T47D (cell line): ENCODE measurements at places on chromosomes 12 and 14.
A peak's percentile ranks its signal among the peaks of the same experiment; 100 is the strongest.

GRCh38 chr12:51815571-51815970 lies 32.9 kb downstream of the FIGNL2 start:
- no peak for DNase-seq

GRCh38 chr12:25236626-25237025 lies 14.1 kb downstream of the KRAS start:
- DNase-seq, result no peak

GRCh38 chr14:51367600-51367931 lies 127.5 kb downstream of the TMX1 start:
- DNase-seq, result peak; percentile 29

GRCh38 chr14:101854366-101854765 lies 92.9 kb downstream of the PPP2R5C start:
- DNase-seq, result no peak

- no peak for DNase-seq
Measured at GRCh38 chr14:22180045-22180444, 409.0 kb downstream of the DAD1 start.

DNA sequence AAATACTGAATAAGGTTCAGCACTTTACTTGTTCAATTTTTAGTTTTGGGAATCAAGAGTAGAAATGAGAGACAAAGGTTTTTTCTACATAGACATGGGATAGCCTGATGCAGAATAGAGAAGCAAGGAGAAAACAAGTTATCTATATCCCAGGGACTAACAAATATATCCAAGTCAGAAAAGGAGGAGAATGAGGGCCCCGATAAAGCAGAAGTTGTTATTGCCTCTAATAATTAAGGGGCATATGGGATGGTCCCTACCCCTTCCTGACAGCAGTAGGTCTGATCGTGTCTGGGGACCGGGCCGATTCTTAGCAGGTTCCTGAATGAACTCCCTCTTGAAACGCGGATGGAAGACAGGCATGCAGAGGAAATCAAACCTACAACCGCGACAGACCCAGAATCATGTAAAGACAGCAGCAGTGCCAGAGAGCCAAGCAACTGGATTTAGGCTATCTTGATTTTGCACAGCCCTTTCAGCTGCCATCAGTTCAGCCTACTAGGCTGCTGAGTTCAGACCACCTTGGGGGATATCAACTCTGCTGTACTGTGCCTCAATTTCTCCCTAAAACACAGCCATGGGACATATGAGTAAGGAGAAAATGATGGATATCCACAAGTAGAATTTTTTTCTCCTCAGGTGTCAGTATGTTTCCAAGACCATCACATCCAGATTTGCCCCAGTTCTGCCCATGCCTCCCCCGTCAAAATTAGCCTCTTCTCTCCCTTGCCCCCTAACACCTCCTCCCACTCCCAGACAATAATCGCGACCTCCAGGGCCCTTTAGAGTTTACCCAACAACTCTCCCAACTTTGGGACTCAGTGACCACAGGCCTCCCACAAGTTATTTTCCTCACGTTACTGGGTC lies 706 bp downstream of the PRMT5 start:
- no peak for DNase-seq

- no peak for DNase-seq
Measured at GRCh38 chr14:68906439-68906838, 72.7 kb downstream of the ACTN1 start.

DNA sequence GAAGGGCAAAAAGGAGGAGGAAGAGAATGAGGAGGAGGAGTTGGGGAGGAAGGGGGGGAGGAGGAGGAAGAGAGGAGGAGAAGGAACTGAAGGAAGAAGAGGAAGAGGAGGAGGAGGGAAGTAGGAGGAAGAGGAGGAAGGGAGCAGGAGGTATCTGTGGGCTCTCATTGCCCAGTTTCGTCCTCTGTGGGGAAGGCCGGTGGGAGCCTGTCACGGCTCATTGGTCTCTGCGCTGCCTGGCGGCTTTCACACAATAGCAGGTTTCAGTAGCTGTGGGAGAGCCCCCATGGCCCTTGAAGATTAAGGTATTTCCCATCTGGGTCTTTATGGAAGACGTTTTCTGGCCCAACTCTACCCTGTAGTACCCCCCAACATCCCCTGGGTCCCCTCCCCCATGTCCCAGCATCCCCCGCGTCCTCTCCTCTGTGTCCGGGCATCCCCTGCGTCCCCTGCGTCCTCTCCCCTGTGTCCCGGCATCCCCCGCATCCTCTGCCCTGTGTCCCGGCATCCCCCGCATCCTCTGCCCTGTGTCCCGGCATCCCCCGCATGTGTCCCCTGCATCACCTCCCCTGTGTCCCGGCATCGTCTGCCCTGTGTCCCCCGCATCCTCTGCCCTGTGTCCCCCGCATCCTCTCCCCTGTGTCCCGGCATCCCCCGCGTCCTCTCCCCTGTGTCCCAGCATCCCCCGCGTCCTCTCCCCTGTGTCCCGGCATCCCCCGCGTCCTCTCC lies 278.2 kb upstream of the SFSWAP start:
- DNase-seq, result no peak

DNA sequence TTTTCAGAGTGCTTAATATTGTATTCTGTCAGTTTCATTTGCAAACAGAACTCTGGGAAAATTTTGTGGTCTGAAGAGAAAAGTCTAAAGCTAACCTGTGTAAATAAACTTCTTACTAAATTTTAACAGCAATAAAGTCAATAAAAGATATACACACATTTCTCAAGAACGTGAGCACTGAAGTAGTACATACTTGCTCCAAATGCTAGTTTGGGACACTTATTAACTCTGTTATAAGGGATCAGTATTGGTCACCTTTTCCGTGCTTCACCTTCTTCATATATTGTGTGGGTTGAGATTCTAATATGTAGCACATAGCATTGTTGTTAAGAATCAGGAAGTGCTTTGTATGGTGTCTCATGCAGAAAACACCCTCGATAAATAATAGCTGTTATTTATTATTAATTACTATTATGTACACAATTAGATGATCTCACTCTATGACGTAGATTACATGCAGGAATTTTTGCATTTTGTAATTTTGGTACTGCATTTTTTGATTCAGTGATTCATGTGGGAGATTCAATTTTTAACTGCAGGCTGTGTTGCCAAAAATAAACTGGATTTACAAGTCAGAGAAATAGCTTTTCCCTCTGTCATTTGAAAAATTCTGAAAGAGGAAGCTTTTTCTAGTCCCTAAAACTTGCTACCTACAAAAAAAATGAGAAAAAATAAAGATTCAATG lies 300.9 kb downstream of the ACSS3 start:
- DNase-seq, result no peak

DNA sequence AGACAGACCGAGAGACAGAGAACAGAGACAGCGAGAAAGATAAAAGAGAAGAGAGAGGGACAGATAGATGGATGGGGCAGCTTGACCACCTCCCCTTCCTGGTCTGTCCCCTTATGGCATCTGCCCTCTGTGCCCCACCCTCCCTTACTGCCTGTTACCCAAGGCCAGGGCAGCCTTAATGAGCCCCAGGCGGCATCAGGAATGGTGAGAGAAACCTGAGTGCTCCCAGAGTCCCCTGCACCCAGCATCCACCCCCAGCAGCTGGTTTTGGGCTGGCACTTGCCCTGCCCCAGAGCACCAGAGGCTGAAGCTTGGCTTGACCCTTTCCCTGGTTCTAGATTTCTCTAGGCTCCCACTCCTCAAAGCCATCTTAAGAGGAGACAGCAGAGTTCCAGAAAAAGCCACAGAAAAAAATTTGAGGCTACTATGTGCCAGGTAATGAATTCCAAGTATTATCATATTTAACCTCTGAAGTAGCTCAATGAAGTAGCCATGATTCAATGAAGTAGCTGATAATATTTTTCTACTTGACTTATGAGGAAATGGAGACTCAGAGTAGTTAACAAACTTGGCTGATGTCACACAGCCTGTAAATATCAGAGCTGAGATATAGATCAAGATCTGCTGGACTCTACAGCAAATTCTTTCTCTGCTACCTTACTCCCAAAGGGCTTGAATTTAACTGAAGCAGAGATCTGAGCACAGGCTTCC lies 2.0 kb upstream of the ZNF385A start:
- no peak for DNase-seq

DNA sequence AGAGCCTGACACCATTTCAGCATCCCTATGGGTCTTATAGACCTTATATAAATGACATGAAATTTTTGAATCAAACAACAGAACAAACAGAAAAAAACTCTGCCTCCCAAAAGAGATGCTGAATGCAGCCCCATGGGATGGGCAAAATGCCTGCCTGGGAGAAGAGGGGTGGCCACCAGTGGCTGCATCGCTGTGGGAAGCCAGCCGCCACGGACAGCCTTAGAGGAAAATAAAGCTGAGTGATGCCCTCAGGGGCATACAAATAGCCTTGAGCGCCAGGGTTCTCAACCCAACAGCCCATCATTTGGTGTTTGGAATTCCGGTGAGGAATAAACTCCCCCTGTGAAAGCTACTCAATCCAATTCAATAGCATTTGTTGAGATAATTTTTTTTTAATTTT lies 22.9 kb downstream of the SYNE3 start:
- no peak for DNase-seq

DNA sequence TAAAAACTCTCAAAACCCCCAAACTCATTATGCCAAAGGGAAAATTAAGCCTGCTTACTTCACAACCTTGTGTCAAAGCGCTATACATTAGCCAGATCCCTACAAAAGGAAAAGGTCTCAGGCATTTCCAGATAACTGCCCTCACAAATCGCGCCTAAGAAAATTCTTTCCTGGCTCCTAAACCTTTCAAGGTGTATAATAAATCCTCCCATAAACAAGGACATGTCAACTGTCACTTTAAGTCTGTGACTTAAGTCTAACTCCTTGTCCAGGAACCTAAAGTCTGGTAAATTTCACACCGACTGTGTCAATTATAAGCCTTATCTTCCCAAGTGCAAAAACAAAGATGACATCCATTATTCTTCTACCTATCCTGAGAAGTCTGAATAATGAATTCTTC lies 4.3 kb upstream of the ETFBKMT start:
- no peak for DNase-seq

GRCh38 chr12:92156704-92157395 lies 11.2 kb upstream of the BTG1 start:
- DNase-seq, result no peak

DNA sequence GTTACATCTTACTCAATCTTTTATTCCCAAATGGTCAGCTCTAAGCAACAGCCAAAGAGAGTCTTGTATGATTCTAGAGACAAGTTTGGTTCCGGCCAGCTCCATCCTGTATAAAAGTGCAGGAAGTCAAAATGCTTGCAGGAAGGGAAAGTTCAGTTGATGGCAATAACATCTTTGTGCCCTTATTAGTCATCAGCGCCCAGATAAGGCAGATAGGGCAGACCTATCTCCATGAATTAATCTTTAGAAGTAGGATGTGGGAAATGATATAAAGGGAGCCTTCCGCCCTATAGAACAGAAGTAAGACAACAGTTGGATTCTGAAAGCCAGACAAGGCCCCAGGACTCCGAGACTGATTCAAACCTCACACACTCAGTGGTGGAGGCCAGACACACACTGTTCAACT lies 6.4 kb downstream of the GNS start:
- DNase-seq, result no peak

DNA sequence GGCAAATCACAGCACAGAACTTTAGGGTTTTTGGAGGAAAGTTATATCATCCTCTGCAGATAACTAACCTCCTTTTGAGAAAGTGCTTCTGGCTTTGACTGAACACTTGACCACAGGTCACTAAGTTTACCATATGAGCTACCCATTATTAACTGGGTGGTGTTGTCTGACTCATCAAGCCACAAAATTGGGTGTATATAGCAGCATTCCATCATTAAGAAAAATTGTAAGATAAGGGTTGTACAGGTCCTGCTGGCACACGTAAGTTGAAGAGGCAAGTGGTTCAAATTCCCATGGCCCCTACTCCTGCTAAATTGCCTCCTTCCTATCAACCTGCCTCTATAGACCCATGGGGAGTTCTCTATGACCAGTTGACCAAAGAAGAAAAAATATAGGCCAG lies 39.5 kb downstream of the L2HGDH start:
- no peak for DNase-seq

GRCh38 chr12:29980304-29980703 lies 196.6 kb upstream of the TMTC1 start:
- DNase-seq, result no peak

DNA sequence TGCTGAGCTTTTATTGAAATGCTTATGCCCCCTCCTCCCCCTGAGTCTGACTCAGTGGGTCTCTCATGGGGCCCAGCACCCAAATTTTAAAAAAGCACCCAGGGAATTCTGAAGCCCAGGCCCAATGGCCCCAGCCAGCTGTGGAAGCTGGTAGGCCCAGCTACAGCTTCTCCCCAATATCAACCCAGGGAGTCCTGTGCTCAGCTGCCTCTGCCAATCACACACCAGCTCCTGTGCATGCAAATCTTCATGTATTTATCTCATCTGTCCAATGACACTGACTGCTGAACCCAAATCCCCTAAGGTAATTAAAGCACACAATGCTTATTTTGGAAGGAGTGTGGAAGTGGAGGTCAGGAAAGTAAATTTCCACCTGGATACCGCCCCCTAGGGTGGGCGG lies 76.3 kb downstream of the CCDC88C start:
- DNase-seq, result no peak

DNA sequence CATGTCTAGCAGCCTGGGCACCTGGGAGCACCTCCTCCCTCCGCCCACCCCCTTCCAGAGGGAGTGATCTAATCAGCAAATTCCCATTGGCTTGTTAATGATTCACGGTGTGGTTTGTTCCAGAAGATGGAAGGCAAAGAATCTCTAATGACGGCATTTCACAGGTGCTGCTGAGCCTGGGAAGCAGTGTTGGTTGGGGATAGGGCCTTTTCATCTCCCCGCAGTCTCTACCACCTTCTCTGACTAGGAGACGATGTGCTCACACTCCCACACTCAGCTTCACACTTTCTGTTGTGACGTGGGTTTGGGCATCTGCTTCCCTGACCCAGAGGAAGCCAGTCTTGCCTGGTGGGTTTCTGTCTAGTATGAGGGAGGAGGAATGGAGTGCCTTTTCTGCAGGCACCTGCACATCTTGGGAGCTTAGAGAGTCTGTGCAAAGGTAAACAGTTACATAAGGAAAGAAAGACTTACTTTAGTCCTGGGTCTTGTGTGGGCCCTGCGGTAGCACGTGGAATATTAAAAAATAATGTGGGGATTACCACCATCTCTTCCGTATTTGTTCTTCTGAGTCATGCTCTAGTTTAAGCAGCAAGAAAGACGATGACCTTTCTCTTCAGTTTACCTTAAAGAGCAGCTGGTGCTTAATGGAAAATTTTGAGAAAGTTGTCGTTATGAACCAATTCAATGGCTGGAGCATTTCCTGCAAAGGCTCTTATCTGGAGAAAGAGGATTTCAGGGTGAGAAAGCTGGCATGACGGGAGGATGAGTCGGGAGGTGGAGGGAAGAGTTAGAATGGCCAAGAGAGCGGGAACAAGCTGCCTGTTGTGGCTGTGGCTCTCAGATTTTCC lies 70.6 kb upstream of the ARHGAP5 start:
- no peak for DNase-seq

DNA sequence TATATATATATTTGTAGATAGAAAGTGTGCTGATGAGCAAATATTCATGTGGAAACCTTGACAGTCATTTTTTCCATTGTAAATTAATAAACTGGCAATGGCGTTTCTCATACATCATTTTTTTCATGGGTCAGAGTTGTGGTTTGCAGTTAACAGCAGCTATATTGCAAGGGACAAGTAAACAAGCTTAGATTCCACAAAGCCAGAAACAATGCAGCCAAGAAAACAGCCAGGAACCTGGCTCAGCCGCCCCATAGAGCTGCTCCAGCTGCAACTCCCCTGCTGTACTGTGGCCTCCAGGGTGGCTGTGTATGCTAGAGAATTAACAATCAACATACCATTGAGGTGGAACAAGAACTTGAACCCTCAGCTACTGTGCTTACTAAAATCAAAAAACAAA lies 298.2 kb downstream of the TMEM132D start:
- DNase-seq, result no peak
